Activated CD4-positive, CD25-positive, alpha-beta regulatory T cell treated with anti-CD3 and anti-CD28 coated beads, Interleukin-2, amount 50 U/mL, for 16 hours (primary cell): ENCODE measurements at places on chromosomes 7 and 10.

- DNase-seq, result no peak
Observed at GRCh38 chr10:89705466-89705865, 4.1 kb downstream of the KIF20B start.

GRCh38 chr10:19497026-19497425, 319.2 kb upstream of the PLXDC2 start:
- DNase-seq, result no peak

- peak; percentile 78 for DNase-seq
Observed at GRCh38 chr7:63900394-63901203, 98.0 kb upstream of the ZNF722 start.

DNA sequence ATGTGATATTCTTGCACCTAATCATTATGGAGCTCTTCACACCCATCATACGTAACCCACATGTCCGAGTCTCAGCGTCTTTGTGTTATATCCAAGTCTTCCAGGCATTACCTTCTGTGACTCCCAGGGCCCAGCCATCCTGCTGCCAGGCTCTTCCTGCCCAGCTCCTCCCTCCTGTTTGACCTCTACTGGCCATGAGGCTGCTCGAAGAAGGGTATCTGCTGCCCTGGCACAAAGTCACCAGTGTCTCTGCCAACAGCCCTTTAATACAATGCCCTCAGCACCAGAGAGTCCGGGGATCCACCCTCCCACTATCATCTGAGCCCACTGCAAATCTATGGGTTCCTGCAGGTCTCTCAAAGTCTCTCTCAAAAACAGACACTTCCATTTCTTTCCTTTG, 65.3 kb upstream of the WAC start:
- DNase-seq, result no peak

GRCh38 chr7:107017965-107018719, 26.4 kb upstream of the PRKAR2B start:
- DNase-seq, result no peak

GRCh38 chr7:30263090-30263710, 21.2 kb upstream of the ZNRF2 start:
- no peak for DNase-seq

GRCh38 chr10:43137717-43138020, 576 bp upstream of the CSGALNACT2 start:
- DNase-seq, result no peak

DNA sequence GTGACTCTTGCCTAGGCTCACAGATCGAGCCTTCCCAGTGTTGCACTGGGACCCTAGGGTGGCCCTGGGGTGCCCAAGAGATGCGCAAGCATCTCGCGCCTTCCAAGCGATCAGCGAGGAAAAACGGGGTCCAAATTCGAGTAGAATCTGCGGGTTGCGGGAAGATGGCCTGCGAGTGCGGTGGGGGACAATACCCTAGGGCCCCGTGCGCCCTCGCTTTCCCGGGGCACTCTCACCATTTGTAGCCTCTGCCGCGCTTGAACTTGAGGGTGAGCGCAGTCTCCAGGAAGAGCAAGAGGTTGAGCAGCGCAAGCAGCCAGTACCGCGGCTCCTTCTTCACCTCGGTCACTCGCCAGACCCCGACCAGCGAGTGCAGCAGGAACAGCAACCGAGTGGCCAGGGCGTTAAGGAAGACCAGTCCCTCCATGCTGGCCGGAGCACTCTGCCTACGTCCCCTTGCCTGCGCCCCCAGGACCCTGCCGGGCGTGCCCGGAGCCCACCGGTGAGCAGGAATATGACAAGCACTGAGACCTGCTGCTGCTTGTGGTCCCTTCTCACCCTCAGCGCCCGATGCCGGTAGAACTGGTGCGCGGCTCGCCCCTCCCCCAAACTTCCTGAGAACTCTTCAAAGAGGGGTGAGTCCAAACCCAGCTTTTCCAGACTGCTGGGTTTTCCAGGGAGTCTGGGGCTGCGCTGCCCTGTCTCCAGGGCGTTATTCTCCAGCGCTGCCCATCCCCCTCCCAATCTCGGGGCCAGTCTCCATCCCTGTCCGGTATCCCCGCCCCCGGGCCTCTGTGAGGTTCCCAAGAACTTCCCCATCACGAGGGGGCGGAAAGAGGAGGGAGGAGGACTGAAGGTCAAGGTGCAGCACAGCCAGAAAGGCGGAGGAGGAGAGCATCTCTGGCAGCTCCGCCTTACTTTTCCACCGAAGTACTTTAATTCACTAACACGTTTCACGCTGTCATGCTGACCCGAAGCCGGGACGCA, at the start of gene TMEM26:
TSS of gene TMEM26 (minus strand) at position 727 of the 987 bp plus-strand sequence. CDS start at position 427, 300 bp downstream.
- DNase-seq, result no peak

- DNase-seq, result no peak
Observed at GRCh38 chr7:107874111-107874510, 16.9 kb upstream of the DLD start.
